SK-MEL-5 (cell line): ENCODE measurements at places on chromosomes 16 and 17. TPM values are rescaled to one million over a fixed set of nuclear protein-coding genes. Genes with fewer than 3 reads are reported as not detected.

DNA sequence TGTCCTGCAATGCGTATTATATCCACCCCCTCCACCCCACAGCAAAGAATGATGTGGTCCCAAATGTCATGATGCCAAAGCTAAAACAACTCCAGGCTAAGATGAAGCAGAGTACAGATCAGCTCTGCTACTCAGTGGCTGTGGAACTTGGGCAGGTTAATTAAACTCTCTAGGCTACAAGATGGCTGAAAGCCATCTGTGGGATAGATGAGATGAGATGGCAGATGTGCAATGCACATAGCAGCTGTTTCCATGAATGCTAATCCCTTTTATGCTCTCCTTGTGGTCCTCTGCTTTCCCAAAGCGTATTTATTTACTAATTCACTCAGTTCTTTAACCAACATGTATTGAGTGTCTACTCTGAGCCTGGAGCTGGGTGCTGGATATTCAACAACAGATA lies 114.4 kb downstream of the GRIN2A start:
- DNase-seq, result no peak

DNA sequence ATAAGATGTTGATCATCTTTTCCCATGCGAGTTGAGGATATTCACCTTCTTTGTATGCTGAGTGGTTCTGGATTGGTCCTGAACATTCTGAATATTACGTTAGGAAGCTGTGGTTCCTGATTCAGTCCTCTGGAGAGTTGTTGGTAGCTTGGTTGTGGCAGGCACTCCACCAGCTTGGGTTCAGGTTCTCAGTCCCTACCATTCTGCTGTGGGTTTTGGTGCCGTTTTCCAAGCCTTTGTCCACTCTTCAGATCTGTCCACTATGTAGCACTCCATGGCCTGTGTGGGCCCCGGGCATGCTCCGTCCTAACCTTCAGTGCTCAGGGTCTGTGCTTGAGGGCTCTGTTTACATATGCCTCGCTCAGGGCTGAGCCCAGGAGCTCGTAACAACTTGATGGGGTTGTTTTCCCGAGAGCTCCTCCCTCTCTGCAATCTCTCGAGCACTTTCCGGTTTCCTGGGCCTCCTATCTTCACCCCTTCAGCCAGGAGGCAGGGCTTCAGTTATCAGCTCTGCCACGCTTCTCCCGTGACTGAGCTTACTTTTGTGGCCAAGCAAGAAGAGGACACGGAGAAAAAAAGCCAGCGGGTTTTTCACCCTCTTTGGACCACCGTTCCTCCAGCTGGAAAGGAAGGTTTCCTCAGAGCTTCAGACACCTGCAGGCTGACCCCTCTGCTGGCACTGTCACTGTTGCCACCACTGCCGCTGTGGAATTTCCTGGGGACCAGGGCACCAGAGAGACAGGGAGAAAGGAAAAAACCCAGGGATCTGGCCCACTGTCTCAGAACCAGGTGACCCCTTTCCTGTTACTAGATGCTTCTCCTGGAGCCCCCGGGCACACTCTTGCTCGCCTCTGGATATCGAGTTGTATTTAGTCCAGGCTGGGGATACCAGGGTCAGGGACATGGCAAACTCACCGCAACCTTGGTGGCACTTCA lies 19.6 kb downstream of the KIAA0513 start:
- DNase-seq, result no peak

GRCh38 chr17:30323895-30324319 lies 9.9 kb downstream of the TMIGD1 start:
- no peak for DNase-seq

GRCh38 chr16:10658943-10659342 lies 35.8 kb downstream of the TEKT5 start:
- DNase-seq, result no peak

Gene C17orf50
- total RNA-seq, result not detected in 2 replicates

Gene OTOP3
- not detected in 2 replicates for total RNA-seq

Gene B4GALNT2
- total RNA-seq, result not detected in 2 replicates
